ENCODE measurements at places on chromosomes 12 and 14. TPM values are rescaled to one million over a fixed set of nuclear protein-coding genes. Genes with fewer than 3 reads are reported as not detected.

GRCh38 chr12:2618291-2618995 lies 176.3 kb upstream of the FKBP4 start:
- no peak for DNase-seq

- no peak for DNase-seq
These were observed 217.2 kb upstream of the STXBP6 start for GRCh38 chr14:25267186-25267585.

GRCh38 chr14:102944448-102945330 lies 22.2 kb downstream of the AMN start:
- no peak for DNase-seq

- DNase-seq, result no peak
These were observed 21.4 kb upstream of the GSG1 start for GRCh38 chr12:13124656-13125505.

GRCh38 chr12:113777751-113778150 lies 188.4 kb downstream of the RBM19 start:
- no peak for DNase-seq

- DNase-seq, result no peak
These were observed 3.0 kb downstream of the ZBTB1 start for GRCh38 chr14:64507376-64508156.

DNA sequence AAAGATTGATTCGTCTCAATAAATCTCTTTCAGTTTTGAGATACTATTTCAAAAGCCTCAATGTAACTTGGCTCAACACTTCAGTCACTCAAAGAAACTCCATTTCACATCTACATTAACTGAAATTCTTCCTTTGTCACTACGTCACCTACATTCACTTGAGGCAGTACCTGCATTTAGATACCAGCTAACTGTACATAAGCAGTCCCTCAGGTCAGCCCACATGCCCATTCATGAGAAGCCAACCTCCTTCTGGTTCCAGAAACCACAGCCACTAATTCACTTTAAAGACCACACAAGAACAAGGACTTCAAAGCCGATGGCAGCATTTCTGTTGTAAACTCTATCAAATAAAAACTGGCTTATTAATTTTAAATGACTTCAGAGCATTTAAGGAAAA lies 43.0 kb downstream of the SETD3 start:
- no peak for DNase-seq

GRCh38 chr12:53302903-53303302 lies 3.4 kb downstream of the MYG1 start:
- no peak for DNase-seq

GRCh38 chr12:82600379-82600778 lies 86.3 kb upstream of the TMTC2 start:
- no peak for DNase-seq

DNA sequence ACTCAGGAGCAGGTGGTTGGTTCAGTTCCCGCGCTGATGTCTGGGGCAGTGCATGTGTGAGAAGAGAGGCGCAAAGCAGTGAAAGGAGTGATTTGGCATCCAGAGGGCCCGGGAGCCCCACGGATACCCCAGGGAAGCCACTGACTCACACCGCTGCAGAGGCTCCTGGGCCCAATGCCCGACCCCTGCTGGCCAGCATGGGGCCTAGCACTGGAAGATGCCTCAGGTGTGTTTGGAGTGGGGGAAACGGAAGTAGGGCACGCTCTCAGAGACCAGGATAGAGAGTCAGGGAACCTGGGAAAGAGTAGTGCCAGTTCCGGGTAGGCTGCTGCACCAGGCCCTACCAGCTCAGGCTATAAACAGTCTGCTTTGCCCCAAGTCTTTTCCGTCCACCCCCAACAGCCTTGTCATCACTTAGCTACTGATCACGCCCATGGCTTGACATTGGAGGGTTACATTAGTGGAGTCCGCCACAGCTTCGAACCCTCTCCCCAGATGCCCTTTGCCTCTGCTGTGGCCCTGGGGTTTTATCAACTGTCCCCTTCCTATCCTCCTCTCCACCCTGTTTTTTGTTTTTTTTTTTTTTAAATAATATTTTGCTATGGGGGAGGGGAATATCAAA lies 9.5 kb upstream of the CSAD start:
- peak; percentile 51 for DNase-seq

GRCh38 chr14:67522270-67522669 lies 10.8 kb upstream of the PLEKHH1 start:
- no peak for DNase-seq

DNA sequence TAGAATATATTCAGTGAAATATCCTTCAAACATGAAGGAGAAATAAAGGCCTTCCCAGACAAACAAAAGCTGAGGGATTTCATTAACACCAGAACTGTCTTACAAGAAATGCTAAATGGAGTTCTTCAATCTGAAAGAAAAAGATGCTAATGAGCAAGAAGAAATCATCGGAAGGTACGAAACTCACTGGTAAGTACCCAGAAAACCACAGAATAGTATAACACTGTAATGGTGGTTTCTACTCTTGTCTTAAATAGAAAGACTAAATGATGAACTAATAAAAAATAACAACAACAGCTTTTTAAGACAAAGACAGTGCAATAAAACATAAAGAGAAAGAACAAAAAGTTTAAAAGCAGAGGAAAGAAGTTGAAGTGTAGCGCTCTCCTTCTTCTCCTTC lies 18.7 kb upstream of the RNF212B start:
- DNase-seq, result no peak

DNA sequence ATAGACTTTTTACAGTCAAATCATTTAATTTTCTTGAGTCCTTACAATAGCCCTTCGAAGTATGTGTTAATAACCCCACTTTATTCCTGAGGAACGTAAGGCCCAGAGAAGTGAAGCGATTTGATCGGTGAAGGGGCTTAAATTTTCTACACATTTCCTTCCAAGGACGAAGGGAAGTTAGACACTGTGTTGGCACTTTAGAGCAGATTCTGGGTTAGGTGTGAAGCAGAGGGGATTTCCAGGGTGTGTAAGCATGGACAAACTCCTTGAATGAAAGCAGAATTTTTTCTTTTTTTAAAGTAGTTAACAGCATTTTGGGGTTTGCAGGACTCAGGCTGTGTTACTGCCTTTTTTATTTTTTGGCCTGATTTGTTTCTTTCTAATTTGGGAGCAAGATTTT lies 38.9 kb downstream of the PRORP start:
- DNase-seq, result peak; percentile 87

- no peak for DNase-seq
These were observed 28.0 kb downstream of the TTLL5 start for GRCh38 chr14:75689012-75689411.

DNA sequence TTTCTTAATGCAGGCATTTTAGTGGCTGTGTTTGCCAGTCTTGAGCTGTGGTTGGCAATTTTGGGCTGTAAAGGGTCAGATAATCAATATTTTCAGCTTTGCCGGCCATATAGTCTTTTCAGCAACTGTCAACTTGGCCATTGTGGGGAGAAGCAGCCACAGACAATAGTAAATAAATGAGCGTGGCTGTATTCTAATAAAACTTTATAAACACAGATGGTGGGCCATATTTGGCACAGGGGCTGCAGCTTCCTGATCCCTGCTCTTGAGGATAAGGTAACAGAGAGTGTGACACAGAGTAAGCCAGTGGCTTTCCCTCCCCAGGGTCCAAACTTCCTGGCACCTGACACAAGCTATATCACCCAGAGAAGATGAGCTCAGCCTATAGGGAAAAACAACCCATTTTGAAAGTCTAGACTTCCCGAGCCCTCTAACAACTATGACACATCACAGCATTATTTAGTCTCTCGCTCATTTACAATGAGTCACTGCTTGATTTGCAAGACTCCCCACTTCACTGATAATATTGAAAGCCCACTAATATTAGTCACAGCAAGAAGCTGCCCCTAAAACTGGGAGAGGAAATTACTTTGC lies 163.1 kb upstream of the TMPO start:
- DNase-seq, result no peak

GRCh38 chr14:44027397-44027796 lies 479.7 kb downstream of the FSCB start:
- no peak for DNase-seq

DNA sequence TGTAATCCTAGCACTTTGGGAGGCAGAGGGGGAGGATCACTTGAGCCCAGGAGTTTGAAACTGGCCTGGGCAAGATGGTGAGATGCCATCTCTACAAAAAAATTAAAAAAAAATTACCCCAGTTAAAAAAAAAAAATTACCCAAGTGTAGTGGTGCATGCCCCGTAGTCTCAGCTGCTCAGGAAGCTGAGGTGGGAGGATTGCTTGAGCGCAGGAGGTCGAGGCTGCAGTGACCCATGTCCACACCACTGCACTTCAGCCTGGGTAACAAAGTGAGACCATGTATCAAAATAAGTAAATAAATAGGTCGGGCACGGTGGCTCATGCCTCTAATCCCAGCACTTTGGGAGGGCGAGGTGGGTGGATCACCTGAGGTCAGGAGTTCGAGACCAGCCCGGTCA lies 128.8 kb downstream of the VRK1 start:
- DNase-seq, result no peak

DNA sequence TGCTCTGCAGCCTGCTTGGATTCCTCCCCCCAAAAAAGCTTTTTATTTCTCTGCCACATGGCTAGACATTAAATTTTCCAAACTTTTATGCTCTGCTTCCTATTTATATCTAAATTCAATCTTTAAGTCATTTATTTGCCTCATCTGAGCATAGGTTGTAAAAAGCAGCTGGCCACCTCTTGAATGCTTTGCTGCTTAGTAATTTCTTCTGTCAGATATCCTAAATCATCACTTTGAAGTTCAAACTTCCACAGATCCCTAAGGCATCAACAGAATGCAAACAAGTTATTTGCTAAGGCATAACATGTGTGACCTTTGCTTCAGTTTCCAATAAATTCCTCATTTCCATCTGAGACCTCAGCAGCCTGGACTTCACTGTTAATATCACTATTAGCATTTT lies 209.6 kb downstream of the FSCB start:
- no peak for DNase-seq

DNA sequence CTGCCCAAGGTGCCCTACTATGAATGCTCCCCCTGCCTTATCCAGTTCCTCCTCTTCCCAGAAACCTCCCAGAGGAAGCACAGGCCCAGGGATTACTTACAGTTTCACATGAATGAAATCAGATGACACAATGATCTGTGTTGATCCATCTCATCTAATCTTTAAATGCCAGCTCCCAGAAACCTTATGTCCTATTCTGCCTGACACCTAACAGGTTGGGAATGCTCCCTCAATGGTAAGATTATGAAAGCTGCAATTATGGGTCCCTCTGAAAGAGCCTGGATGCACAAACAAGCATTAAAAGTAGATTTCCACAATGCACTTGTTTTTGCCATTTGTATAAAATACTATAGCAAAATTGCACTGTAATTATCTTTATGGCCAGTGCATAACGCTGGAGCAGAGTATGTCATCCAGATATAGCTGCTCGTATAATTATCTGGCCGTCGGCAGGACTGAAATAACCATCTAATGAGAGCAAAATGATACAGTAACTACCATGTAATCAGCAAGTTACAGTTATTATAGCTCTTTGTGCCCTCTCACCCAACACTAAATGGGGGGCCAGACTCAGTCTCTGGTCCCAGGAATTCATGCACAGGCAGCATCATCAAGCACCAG lies 4.4 kb upstream of the ZBTB39 start:
- no peak for DNase-seq

DNA sequence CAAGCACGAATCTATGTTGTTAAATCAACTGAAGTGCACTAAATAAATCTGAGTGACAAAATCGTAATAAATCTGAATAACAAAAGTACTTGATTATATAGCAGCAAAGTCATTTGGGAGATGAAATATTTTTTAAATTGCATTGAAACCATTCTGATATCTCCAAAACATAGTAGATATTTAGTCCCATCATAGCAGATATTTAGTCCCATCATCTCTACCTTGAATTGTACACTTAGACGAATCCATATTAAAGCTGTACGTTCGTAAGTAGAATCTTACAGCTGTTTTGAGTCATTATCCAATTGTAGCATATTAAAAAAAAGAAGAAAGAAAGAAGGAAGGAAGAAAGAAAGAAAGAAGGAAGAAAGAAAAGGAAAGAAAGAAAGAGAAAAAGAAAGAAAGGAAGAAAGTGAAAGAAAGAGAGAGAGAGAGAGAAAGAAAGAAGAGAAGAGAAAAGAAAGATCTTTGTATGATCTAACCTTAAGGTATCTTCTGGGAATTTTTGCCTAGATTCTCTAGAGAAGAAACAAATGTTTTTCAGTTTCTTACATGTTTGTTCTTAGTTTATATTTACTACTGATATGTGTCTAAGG lies 2.6 kb downstream of the DCN start:
- DNase-seq, result no peak

SMIM41 gene
- not detected for total RNA-seq

SERPINA12 gene
- not detected for total RNA-seq

TMTC2 gene
- 1.6 TPM for total RNA-seq

EFS gene
- total RNA-seq, result not detected

TRIAP1 gene
- 28.9 TPM for total RNA-seq

FAR2 gene
- total RNA-seq, result 38.4 TPM

Data from natural killer cell treated with Interleukin-12 subunit alpha and Interleukin-12 subunit beta and Interleukin-15 and Interleukin-18, amount 100 ng/mL, for 72 hours (primary cell).